ENCODE measurements at places on chromosomes 11 and 22.
A peak's percentile ranks its signal among the peaks of the same experiment; 100 is the strongest.

DNA sequence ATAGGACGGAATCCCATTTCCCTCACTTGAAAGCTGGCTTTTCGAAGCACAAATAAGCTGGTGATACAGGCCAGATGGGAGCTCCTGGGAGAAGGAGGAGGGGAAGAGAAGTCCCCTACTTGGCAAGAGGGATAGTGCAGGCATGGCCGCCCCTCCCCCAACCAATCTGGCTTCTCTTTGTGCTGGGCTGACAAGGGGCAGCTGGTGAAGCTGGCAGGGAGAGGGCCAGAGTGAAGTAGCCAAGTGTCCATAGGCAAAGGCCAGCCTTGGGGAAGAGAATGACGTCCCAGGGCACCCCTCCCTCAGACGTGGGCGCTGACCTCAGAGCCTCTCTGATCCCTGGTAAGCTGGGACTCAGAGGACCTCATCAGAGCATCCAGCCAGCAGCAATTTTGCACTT lies 78.7 kb upstream of the GRAMD1B start:
- no peak for DNase-seq

- no peak for DNase-seq
These were observed 59.2 kb downstream of the MYO7A start for GRCh38 chr11:77187111-77187750.

DNA sequence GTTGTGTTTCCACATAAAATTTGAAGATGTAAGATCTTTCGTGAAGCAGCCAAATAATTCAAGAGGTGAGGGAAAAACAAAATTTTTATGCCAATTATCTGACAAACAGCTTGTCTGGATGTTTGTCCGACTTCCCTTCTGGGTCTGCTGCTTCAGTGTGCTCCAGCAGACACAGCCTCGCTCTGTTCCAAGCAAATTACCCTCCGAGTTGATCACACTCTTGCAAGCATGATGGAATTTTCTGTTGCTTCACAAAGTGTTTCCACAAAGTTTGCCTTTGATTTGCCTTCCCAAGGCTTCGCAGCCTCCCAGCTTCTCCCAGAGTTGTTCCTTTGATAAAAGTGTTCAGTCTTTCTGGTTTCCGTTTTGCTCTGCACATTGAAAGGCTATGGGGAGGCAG lies 78.4 kb upstream of the SEZ6L start:
- no peak for DNase-seq

DNA sequence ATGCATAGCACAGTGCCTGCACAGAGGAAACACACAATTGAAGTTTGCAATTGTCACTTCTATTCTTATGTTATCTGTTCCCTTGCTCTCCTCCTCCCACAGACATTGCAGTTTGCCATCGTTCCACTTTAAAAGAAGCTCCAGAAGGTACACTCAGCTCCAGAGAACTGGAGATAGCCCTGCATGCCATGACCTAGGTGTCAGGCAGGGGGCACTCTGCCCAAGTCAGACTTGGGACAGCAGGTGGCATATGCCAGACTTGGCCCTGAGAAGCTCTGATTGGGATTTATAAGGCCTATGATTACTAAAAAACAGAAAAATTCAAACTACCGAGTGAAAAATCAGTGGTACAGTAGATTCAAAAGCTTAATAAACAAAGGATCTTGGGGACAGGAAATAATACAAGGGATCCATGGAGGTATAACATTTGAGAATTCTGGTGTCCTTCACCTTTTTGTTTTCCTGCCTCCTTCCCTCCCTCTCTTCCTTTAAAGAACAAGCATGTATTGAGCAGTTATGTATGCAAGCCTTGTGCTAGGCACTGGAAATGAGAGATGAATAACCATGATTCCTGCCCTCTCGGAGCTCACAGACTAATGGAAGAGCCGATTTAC lies 40.0 kb downstream of the TENM4 start:
- peak; percentile 33 for DNase-seq

DNA sequence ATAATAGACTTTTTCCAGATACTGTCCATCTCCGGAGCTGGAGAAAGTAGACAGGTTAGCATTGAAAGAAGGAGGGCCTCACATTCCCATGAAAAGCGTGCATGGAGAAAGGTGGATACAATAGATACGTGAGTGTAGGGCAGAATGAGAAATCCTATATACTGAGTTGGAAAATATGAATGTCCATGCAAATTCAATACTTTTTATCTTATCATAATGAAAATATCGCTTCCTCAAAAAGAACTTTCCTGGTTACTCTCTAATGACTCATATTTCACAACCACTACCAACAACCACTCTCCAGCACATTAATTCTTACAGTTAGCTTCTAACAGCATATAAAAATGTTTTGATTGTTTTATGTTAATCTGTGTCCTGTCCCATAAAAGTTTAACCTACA lies 22.0 kb upstream of the MS4A6A start:
- no peak for DNase-seq

DNA sequence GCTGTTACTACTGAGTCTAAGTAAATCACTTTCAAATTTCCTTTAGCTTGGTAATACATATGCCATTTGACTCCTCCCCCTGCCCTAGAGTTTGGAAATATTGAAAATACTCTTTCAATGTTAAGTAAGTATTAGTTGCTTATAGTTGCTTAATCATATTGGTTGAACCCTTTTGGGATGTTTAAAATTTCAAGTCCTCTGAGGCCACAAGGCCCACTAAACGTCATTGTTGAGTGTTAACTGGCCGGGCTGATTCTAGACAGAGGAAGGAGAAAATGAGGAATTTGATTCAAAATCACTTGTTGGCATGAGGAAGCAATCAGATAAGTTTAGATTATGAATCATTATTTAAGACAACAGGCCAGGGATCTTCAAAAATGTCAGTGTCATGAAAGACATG lies 8.5 kb downstream of the NAV2 start:
- DNase-seq: no peak

GRCh38 chr11:97354576-97354975 lies 964.8 kb downstream of the JRKL start:
- no peak for DNase-seq

DNA sequence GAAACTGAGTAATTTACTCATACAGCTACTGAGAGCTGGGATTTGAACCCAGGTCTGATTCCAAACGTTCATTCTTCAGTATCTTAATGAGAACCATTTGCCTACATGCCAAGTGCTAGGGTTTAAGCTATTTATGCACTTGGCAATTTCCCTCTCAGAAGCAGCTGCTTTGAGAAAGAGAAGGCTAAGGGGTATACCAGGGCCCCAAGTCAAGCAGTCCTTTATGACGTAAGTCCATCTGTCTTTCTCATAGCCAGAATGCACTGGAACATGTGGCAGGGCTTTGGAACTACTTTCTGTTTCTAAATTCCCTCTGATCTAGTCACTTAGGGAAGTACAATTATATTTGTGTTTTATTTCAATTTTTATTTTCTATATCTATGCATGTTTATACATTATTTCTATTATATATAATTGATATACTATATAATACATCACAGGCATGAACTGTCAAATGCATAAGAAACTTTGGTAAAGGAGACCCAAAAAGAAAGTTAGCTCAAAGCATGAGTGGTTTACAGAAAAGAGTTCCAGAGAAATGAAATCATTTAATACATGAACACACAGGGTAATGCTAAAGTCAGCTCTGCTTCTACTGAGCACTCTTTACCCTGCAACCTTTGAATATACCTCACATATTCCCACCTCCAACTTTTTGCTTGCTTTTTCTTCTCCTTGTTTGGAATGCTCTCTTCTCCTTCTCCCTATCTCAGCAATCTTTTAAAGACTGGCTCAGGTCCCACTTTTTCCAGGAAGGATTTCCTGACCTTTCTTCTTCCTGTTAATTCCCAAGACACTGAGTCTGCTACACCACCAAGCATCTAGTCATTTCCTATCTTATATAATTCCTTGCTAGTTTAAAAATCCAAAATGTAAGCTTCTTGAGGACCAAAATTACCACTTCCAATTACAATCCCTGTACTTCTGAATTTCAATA lies 80.5 kb upstream of the GDPD4 start:
- no peak for DNase-seq

Measured in KBM-7 (cell line).